ENCODE measurements at places on chromosomes 11 and 22.

GRCh38 chr22:46067159-46068111 lies 82.9 kb upstream of the PPARA start:
- no peak for DNase-seq

- peak; percentile 21 for DNase-seq
Observed at GRCh38 chr11:64923151-64923661, 1.3 kb upstream of the PPP2R5B start.

- no peak for DNase-seq
Observed at GRCh38 chr11:86288776-86289507, 13.1 kb upstream of the HIKESHI start.

DNA sequence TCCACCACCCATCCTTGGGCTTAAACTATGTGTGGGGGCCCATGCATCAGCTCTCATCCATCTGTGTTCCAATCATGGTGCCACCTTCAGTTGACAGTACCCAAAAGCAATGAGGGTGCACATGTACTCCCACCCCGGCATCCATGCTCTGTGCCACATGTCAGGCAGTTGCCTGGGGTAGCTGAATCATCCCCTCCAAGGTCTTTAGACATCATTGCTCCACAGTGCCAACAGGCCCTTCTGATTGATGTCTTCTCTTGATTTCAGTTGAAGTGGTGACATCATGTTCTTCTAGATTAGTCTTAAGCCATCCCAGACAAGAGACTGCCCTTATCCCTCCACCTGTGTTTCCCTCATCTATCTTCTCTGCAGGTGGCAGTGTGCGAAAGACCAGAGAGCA lies 42.5 kb downstream of the TMPRSS5 start:
- no peak for DNase-seq

- DNase-seq = peak; percentile 46
Observed at GRCh38 chr11:10208131-10208575, 85.9 kb downstream of the SBF2 start.

GRCh38 chr11:64742087-64742888 lies 1.7 kb downstream of the RASGRP2 start:
- peak; percentile 87 for DNase-seq

DNA sequence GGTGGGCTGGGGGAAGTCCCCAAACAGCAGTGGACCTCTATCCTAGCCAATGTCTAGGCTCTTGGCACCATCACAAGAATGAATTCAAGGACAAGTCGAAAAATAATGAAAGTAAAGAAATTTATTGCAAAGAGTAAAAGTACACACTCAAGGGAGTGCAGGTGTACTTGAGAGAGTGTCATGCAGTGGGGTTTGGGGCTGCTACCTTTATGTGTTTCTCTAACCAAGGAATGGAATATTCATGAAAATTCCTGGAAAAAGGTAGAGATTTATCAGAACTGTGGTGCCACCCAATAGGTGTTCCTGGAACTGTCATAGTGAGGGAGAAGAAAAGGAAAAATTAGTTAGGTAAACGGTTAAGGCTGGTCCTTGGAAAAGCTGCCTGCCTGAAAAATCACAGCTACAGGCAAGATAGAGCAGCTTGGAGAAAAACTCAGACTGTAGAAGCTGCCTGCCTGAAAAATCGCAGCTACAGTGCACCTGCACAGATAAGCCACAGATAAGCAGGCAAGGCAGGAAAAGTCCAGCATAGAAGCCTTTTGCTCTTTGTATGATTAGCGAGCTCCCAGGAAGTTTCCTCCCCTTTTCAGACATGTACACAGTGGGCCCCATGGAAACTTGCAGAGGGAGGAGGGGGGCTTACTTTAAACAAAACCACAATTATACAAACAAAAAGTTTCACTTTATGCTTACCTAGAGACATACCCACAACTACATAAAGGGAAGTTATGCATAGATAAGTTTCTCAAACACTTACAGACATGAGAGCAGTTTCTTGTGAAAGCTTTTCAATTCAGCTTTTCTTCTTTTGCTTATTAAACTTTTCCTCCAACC lies 71.4 kb upstream of the B3GNT6 start:
- DNase-seq = no peak

Data from H7 (cell line).